ENCODE measurements at places on chromosomes 1 and 21.

DNA sequence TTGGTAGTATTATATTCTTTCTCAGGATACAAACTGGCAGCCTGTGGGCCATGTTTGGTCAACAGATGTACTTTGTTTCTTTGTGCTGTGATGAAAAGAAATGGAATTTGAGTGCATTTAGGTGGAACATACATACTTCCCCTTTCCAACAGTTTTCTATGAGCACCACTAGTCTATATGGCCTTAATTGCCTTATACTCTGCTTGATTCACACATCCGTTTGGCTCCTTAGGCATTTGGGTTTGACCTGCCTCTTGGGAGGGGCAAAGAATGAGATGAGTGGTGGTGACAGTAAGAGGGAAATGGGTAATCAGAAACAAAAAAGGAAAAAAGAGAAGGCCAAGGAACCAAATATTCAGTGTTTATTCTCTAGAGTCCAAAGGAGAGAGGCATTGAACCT is 17.0 kb downstream of the CFAP126 start:
- no peak for DNase-seq

DNA sequence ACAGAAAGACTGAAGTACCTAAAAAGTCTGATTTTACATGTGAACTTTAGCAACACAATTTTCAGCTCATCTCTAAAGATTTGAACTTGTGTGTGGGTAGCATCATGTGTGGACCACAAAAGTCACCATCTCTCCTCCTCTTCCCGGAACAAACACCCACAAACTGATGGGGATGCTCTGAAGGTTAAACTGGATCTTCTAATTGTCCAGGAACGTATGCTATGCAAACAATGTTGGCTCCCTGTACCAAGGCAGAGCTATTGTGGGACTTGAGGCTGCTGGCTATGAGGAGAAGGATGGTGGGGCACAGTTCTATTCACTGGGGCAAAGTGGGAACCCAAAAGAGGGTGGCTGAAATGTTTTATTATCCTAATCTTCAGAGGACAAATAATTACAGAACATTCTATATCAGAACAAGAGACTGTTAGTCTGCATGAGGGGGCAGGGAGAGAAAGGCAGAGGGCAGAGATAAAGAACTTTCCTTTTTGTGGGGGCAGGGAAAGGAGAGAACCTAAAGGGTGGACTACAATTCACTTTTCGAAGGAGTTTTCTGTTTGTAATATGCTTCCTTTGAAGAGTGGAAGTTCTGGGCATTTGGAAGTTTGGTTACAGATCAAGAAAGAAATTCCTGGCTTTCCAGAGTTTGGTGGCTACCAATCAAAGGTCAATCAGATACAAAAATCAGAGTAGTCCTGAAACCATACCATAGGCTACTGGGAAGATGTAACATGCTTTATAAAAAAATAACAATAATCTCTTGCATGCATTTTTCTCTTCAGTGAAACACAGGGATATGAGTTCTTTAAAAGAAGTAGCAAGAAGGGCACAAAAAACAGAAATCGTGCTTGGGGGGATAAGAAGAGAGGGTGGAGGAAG is 62.9 kb downstream of the GADD45A start:
- DNase-seq = peak; percentile 19

GRCh38 chr1:244375051-244375450 is 76.7 kb downstream of the ADSS2 start:
- DNase-seq = no peak

DNA sequence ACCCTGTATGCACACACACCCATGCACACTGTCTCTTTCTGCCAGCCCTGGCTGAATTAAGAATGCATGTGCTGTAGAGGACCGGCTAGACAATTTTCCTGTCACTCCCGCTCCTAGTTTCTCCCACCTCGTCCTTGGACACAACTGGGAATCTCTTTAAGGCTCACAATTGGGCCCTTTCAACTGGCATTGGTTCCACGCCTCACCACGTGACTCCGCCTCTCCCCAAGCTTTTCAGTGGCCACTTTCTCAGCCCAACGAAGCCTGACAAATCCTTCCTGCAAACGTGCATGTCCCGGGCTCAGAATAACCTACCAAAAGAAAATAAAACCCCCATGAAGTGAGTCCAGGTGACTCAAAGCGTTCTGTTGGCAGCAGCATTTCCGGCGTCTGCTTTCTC is 33.8 kb downstream of the FBXO2 start:
- no peak for DNase-seq

DNA sequence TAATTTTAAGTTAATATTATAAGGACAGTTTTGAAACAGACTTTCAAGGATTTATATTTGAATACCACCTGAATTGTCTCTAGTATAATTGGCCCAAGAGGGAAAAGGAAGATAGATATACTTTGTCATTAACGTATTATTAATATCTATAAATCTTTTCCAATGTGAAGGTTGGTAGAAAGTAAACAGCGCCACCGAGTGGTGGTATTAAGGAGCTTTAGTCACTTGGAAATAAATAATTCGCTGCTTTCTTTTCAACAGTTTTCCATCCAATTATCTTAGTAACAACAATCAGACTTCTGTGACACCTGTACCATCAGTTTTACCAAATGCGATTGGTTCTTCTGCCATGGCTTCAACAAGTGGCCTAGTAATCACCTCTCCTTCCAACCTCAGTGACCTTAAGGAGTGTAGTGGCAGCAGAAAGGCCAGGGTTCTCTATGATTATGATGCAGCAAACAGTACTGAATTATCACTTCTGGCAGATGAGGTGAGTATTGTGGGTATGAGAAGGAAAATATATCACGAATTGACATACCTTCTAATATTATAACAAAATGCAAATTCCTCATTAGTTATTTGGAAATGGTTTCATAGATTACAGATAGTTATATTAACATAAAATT is 37.7 kb downstream of the SH3GLB1 start:
- DNase-seq = no peak

- no peak for DNase-seq
These were observed 40.2 kb upstream of the ST6GALNAC5 start for GRCh38 chr1:76827066-76827465.

DNA sequence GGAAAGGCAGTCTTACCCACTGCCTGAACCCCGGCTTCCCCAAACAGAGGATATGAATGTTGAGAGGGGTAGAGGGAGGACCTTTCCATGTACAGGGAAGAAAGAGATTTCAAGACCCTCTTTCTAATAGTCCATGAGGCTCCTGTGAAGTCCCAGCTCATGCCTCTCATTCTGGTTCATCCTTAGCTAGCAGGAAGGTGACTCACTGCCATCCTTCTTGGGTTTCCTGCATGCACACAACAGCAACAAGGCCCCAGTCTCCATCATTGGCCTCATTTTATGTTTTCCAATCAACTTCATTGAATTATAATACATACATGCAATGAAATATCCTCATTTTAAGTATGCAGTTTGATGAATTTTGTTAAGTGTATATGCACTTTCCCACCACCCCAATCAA is 46.2 kb downstream of the SYT2 start:
- no peak for DNase-seq

DNA sequence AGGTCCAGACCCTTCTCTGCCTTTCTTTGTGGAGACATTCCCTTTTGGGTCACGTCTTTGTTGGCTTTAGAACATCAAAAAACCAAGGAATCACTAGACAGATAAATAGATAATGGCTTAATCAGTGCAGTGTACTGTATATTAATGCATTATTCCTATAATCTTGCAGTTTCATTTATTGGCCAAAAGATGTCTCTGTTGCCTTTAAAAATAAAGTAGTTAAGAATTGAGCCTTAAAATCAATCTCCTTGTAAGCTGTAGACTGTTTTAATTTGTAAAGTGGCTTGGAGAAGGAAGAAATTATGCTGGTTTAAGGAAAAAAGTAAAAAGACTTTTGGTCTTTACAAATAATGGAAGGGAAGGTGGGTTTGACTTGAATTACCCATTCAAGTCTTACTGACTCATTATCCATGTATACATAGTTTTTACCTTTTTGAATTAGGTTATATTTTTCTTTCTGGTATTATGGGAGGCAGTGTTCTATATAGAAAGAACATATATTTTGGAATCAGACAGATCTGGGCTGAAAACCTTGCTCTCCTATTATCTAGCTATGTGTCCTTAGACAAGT is 84.6 kb downstream of the VPS13D start:
- DNase-seq = peak; percentile 26

GRCh38 chr1:217322834-217323233 is 308.1 kb downstream of the GPATCH2 start:
- DNase-seq = no peak

DNA sequence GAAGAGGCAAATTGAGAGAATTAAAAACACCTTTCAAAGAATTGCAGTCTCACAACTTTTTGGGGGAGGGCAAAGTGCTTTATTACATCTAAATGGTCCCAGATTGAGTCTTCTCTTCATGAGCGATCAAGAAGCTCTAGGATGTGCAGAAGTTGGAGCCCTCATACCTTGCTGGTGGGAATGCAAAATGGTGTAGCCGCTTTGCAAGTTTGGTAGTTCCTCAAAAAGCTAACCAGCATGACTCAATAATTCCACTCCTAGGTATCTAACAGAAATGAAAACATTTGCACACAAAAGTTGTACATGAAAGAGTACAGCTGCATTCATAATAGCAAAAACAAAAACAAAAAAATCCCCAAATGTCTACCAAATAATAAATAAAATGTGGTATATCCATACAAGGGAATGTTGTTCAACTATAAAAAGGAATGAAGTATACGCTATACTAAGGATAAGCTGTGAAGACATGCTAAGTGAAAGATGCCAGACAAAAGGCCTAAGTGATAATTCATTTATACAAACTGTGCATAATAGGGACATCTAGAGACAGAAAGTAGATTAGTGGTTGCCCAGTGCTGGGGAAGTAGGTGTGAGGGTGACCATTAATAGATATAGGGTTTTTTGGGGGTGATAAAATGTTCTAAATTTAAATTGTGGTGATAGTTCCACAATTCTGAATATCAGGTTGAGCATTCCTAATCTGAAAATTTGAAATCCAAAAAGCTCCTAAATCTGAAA is 55.2 kb downstream of the SELENOF start:
- DNase-seq = no peak

- peak; percentile 79 for DNase-seq
These were observed 69.2 kb upstream of the SGIP1 start for GRCh38 chr1:66464802-66465201.

GRCh38 chr1:212968368-212968863 is 18.1 kb downstream of the VASH2 start:
- DNase-seq = no peak

DNA sequence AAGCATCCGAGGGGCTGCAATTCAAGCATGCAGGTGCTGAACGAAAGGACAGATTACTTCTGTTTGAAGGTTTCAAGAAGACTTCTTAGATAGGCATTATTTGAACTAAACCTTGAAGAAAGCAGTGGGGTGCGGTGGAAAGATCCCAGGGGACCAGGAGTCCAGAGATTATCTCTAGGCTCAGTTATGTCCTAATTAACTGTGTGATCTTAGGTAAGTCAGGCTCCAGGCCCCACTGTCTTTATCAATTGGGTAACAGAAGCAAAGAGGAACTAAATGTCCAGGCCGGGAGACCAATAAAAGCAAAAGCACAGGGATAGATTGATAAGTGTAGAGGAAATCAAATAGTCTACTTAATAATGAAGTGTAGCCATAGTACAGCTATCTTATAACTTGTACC is 72.9 kb upstream of the CDC42BPA start:
- no peak for DNase-seq

GRCh38 chr1:233410906-233411305 is 83.4 kb downstream of the MAP3K21 start:
- DNase-seq = no peak

DNA sequence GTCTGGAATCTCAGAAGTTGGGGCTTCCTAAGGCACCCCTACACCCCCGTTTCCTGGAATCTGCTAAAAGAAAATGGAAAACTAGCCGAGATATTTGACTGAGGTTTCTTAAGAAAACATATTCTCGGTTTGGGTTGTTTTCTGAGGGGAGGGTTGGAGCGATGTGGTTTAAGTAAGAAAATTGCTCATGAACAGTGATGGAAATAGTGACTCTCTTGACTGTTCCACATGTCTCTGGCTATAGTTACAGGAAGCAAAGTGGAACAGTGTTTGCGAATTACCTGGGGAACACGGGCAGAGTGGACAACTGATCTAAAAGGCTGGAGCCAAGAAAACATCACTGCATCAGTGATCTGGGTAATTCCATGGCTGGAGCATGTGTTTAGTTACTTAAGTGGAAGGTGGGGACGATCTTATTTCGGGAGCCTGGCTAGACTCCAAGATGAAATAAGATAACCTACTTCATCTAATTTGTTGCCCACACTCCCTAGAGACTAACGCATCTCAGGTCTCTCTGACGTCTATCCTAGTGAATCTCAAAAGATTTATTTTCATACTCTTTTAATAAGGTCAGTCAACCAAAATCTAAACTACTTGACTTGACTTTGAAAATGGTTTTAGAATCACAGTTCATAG is 92.4 kb downstream of the KCNJ15 start:
- peak; percentile 28 for DNase-seq

DNA sequence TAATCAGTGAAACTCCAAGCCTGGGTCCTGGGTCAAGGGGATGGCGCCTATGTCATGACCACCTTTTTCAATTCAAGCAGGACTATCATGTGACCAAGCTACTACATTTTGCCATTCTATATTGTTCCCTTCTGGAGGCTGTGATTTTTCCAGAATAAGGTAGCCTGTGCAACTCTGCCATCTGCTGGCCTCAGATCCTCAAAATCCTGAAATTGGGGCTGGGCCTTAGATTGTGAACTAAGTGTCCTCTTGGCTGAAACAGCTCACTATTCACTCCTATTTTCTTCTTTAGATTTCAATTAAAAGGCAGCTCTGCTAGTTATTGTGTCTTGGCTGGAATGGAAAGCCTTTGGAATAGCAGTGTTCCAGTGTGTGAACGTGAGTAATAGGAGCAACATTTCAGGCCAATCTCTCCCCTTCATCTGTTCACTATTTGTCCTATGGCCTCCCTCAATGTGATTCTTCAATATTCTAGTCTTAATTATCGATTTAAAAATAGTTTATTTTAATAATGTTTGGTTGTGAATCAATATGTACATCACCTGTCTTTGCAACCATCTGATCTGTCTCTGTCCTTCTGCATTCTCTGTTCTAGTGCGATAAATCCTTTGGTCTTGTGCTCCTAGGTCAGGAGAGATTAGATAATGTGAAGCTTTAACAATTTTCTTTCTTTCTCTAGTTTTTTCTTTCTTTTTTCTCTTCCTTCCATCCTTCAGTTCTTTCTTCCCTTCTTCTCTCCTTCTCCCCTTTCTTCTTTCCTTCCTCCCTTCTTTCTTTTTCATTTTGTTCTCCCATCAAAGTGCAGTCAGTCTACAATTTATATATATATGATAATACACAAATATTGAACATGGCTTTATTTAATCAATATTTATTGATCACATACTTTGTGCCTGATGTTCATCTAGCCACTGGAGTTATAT is 69.8 kb downstream of the CR1 start:
- no peak for DNase-seq
